ENCODE measurements at places on chromosomes 16 and 17.

DNA sequence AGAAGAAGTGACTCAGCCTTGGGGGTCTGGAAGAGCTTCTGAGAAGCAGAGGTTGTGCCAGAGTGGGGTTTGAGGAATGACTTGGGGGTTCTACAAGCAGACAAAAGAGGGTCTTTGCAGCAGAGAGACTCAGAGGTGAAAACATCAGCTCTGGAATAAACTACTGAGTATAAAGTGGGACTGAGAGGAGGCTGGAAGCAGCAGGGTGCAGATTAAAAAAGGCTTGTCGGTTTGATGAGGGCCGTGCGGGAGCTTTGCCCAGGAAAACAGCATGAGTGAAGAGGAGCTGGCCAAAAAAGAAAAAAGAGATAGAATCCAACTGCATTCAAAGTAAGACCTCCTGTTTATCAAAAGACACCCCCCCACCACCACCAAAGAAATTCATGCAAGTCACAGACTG lies 13.1 kb upstream of the ACE start:
- no peak for DNase-seq

DNA sequence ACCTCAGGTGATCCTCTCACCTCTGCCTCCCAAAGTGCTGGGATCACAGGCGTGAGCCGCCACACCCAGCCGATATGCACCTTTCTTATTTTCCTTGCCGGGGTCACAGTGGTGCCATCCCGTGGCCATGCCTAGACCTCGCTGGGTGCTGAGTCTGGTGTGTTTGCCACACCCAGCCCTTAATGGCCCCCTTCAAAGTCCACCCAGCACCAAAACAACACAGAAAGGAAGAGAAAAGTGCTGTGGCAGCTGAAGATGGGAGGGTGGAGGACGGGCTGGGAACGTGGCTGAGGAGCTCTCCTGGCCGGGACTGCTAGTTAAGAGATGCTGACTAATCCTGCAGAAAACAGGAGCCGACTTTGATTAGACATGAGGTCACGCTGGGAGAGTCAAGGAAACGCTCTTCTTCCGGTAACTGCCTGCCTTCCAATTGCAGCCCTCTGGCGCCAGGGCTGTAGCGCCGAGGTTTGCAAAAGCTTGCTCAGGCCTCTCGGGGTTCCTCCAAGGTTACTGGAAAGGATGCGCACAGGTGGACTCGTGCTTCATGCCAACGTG lies 10.9 kb downstream of the SLC43A2 start:
- no peak for DNase-seq

GRCh38 chr16:56451753-56452689 lies 667 bp downstream of the OGFOD1 start:
- DNase-seq: no peak

- no peak for DNase-seq
Observed at GRCh38 chr16:4136229-4136813, 20.1 kb upstream of the ADCY9 start.

DNA sequence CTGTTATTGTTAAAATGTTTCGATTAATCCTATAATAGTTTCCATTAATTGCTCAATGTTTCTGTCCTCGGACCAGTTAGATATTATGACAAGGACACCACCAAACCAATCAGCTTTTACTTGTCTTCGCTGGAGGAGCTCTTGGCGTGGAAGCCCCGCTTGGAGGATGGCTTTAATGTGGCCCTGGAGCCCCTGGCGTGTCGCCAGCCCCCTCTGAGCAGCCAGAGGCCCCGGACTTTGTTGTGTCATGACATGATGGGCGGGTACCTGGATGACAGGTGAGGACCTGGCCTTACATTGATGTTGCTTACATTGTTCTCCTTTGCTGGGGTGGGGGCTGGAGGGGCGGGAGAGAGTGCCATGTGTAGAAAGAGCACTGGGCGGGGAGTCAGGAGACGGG lies 3.0 kb downstream of the ENGASE start:
- DNase-seq: no peak

DNA sequence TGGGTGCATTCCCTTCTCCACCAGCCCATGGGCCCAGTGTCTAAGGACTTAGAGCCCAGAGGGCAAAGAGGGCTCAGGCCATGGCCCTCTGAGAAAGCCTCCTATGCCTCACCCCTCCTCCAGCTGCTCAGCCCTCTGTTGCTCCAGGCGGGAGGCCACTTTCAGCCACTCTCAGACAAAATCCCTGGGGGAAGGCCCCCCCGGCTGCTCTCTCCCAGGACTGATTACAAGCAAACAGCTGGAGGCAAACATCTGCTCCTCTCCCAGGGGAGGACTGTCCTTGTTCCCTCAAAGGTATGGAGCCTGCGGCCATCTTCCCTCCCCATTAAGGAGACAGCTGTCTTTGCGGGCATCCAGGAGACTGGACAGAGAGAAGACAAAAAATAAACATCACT lies 54.9 kb upstream of the DLX4 start:
- no peak for DNase-seq

DNA sequence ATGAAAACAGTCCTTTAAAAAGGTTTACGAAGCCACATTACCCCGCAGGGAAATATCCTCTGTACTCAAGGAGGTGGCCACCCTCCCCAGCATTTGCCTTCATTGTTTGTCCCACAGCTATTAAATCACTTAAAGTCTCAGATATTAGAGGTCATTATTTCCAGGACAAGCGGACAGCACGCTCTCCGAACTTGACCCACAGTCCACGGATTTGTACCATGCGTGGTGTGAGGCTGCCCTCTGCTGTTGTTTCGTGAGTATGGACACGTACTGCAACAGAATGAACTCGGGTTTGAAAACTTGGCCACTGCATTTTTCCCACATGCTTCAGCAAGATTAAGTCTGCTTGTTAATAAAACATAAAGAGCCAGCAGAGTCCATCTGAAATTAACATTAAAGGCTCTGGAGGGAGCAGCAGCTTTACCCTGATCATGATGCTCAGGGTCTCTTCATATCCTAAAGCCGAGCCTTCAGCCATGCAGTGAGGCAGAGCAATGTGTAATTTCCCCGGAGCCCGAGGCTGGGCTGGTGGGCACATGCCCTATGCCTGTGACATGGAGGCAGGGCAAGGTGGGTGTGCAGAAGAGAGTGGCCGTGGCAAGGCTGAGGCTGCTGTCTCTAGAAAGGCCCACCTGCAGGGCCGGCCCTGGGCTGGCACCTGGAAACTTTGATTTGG lies 19.7 kb downstream of the MEAK7 start:
- DNase-seq: no peak

DNA sequence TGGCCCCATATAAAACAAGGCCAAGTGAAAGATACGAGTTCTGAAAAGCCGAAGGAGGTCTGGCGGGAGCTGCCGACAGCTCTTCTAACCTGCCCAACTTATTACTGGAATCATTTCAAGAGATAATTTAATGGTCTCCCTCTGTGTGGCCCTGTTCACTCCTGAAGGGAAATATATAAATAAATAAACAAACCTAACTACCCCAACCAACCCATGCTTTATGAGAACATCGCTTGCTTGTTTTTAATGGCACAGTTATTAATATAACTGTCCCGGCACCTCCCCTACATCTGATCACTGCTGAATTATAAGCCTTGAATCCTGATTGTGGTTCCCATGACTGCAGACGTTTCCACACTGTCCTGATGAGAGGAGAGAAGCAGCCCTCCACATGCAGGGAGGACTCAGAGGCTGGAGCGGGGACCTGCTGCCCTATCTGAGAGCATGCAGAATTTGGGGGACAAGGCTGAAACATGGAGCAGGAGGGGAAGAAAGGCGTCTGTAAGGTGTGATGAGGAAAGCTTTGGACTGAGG lies 22.2 kb downstream of the CDK5RAP3 start:
- no peak for DNase-seq

DNA sequence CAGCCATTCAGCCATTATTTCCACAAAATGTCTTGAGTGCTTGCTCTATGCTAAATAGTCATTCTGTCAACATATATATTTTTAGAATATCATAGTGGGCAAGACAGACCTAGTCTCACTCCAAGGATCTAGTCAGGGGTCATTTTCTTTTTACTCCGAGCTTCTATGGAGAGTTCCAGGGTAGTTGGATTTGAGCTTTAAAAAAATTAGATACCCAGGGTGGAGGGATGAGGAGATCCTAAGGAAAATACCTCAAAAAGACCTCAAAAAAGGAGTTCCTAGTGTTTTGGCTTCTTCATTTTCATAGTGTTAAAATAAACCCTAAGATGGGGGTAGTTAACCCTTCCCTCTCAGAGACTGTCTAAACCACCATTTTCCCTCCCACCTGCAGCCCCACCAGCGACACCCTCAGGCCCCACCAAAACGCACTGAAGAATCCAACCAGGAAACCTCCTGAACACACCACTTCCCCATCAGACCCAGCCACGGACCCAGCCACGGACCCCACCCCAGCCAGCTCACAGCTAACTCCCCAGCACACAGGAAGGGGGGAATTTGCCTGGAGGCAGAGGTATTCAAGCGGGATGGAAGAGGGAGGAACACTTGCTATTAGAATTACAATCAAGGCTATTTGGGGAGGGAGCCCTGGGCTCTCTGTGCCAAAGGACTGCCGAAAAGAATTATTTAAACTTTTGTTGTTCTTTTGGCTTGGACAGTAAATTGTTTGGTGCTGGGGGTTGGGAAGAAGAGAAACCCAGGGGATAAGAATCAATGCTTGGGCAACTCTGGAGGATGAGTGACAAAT lies 2.2 kb downstream of the ETV4 start:
- no peak for DNase-seq

DNA sequence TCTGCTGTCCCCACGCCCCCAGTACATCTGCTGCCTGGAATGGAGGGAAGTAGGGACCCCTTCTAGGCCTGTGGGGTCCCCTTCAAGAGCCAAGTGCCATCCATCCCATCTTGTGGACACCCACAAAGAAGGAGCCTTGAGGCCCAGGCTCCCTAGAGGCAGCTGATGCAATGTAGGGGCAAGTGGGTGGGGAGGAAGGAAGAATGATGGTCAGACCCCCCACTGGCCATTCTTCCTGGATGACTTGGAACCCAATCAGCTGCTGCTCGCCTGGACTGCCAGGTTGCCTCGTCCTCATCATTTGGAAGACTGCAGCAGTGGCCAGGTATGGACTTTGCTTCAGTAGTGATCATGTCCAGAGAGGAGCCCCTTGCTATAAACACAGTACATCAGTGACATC lies 48.9 kb downstream of the SMPD3 start:
- no peak for DNase-seq

DNA sequence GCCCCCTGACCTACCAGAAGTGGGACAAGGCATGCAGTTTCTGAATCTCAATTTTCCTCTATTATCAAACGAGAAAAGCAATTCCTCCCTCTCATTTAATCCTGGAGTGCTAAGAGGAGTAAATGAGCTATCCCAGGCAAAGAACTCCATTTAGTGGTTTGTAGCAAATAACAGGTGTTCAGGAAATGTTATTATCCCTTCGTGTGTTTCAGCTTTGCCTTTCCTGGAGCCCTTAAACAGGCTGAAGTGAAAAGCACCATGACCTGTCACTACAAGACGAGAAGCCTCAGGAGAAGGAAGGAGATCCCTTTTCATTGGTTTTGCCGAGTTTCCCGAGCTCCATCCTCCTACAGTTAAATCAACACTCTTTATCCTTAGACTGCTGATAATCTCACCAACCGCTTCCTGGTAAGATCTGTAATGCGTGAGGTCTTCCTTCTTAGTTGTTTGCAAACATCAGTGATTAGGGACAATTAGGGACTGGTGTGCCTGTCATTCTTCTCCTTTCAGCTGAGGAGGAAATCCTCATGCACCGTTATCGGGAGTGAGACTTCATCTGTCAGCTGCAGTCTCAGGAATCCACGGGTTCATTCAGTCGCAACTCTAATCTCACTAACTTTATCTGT lies 30.8 kb upstream of the MYOCD start:
- no peak for DNase-seq

GRCh38 chr16:85567101-85567866 lies 45.8 kb upstream of the GSE1 start:
- DNase-seq: no peak

- no peak for DNase-seq
Observed at GRCh38 chr17:62671553-62671952, 44.1 kb downstream of the MRC2 start.

DNA sequence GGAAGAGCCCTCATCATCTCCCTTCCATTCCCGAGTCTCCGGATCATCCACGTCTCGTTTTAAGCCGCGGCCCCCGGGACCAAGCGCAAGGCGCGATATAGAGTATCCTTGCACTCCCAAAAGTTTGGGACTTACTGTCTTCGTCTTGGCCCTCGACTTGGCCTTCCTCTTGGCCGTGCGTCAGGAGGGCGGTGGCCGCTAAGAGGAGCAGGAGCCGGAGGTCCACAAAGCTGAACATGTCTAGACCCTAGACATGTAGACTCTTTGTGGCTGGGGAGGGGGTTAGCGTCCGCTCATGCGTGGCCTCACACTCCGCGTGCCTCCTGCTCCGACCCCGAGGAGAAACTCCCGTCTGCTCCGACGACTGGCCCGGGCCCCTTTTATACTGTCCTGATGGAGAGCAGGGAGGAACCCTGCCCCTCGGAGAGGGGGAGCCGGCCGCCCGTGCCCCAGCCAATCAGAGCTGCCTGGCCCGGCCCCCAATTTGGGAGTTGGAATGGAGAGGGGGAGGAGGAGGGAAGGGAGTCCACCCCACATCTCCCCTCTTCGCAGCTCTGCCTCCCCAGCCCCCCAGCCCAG lies at the start of gene COL1A1:
COL1A1 (minus strand) TSS at position 356 of the 579 bp plus-strand sequence; CDS start at position 238, 118 bp downstream.
- DNase-seq: no peak

- DNase-seq: no peak
Observed at GRCh38 chr17:49904893-49905292, 57.0 kb upstream of the TAC4 start.

DNA sequence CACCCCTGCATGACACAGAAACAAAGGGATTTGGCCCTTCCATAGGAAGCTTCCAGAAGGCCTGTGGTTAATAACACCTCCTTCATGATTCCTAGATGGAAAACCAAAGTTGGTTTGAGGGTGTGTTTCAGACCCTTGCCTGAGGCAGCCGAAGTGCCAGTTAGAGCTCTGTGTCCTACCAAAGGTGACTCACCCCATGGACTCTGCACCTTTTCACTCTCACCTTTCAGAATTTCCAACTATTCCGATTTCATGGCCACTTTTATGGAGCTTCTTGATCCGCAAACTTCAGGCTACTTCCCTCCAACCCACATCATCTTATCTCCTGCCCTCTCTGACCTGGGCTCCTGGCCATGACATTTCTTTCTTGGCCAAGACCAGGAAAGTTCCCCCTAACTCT lies 49.2 kb downstream of the MEOX1 start:
- no peak for DNase-seq

DNA sequence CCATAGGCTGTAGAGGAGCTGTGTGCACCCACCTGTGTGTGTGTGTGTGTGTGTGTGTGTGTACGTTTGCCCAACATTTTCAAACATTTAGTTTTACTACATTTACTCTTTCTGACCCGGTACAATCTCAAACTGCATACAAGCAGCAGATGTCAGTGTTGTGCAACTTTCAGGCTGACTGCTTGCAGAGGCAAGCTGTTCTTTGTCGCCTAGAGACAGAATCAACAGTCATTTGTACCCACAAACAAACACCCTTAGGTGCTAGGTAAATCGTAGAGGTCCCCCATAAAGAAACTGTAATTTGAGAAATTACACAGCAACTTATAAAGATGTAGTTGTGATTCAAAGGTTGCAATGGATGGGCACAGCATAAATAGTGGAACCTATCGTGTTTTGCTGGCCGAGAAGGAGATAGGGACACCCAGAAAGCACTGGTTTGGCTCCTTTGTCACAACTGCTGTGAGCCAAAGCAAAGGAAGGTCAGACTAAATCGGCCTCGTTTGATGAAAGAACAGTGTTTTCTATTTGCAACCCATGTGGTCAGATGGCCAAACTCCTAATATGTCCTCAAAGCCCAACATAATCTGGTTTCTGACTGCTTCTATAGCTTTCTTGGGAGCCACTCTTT lies 478.4 kb downstream of the TOX3 start:
- no peak for DNase-seq
